Occipital lobe (tissue), 3 donors: ENCODE measurements at places on chromosomes 3 and 15. TPM values are rescaled to one million over a fixed set of nuclear protein-coding genes. Genes with fewer than 3 reads are reported as not detected.

DNA sequence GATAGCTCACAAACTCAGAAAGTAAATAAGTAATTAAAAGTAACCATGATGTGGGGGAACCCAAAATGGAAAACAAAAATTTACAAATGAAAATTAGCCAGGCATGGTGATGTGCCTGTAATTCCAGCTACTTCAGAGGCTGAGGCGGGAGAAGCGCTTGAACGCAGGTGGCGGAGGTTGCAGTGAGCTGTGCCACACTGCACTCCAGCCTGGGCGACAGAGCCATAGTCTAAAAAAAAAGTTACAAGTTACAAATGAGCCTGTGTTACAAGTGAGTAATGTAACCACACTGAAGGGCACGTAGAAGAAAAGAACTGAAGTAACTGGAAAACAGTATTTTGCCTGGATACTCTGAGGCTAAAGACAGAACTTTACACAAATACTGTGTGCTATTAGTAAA is 11.3 kb downstream of the EXOSC7 start:
- no peak for DNase-seq

- DNase-seq = no peak
Measured at GRCh38 chr3:174775603-174776002, 83.5 kb upstream of the NAALADL2 start.

DNA sequence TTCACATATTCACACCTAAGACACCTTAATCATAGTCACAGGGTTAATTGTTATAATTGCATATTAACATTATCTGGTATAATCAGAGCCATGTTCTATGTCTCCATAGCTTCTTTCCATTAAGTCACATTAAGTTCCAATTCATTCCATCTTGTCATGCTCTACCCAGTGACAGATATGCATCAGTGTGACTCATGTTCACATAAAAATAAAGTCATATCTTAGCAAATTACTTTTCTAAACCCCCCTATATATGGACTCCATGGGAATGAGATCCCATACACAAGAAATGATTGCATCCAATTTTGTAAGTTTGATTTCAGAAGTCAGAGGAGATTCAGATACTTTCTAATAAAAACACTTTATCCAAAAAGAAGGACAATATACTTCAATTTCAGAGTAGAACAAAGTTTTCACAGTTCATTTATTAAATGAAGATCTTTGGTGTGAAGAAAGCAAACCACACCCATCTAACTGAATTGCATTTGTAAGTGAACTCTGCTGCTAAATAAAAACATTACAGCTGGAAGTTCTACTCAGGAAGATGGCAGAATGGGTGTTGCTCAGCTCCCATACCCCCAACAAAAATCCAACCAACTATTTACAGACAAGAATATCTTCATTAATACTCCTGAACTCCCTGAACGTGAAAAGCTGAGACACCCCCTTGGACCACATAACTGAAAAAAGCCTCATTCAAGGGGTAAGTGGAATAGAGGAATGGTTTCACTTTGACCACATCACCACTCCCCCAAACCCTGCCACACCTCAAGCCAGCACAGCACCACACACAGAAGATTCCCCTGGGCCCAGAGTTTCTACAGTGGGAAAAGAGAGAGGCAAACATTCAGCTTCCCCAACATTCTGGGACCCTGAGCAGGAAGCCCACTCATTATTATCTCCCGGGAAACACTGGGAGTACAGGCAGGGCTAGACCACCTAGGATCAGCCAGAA is 27.6 kb downstream of the THBS1 start:
- DNase-seq = no peak

DNA sequence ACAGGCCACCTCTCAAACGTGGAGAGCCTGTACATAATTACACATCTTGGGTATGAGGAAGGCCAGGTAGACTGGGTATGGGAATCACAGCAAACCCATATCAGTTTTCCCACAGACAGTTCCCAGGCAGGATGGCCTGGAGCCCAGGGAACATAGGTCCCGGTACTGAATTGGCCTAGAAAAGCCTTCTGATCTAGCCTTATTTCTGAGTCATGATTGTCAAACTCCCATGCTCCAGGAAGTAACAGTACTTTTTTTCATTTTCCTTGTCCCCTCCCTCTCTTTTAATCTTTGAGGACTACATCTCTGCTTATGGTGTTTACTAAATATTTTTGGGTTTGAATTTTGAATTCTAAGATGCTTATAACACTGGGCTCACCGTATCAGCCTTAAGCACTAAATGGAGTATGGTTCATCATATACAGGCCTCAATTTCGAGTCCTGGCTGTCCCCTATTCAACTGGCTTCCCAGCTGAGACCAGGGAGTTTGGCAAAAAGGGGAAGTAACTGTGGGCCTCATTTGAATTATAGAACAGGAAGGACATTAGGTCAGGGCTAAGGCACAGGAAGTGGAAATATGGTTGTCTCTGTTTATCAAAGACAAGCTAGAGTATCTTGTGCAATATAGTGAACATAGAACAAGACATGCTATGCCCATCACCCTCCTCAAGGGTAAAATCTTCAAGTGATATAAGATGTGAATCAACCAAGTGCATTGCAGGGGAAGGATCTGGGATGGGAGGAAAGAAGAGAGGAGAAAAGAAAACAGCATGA is 494.6 kb downstream of the NTRK3 start:
- no peak for DNase-seq

- DNase-seq = no peak
Measured at GRCh38 chr3:171164067-171164465, 137.5 kb upstream of the SLC2A2 start.

DNA sequence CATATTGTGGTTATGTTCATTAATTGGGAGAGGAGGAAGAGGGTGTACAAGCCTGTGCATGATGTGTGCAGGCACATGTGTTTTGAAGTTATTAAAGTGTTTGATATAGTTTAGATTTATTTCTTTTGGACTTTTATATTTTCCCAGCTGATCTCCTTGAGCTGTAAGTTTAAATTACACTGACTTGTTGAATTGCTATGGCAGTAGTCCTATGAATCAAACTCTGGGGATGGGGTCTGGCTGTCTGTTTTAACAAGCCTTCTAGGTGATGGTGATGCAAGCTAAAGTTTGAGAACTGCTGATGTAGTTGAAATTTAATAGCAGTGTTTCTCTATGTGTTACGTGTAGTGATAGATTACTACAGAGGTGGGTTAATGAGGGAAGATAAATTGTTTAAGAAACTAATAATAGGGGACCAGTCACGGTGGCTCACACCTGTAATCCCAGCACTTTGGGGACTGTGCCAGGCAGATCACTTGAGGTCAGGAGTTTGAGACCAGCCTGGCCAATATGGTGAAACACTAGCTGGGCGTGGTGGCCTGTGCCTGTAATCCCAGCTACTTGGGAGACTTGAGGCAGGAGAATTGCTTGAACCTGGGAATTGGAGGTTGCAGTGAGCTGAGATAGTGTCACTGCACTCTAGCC is 7.0 kb downstream of the ARIH1 start:
- no peak for DNase-seq

The ENTPD3 gene
- total RNA-seq = 1.6 TPM

GRCh38 chr3:22960105-22960984 is 242.8 kb upstream of the UBE2E2 start:
- no peak for DNase-seq

- DNase-seq = no peak
Measured at GRCh38 chr3:61032991-61033390, 218.3 kb downstream of the FHIT start.

The SCAMP5 gene
- total RNA-seq = 51.3 TPM

The PP2D1 gene
- total RNA-seq = not detected

The CHAC1 gene
- total RNA-seq = 4.2 TPM

DNA sequence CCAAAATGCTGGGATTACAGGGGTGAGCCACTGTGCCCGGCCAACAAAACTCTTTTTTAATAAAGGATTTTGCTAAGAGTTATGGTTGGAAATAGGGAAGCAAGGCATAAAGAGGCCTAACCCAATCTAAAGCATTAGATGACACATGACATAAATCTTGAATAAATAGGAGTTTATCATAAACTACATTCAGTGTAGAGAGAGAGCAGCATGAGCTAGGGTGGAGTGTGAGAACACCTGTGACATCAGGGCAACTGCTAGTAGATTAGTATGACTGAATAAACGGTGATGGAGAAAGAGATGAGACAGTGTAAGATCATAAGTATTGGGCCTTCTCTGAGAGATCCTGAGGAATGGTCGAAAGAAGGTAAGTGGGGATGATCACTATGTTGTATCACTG is 63.7 kb downstream of the DPPA2 start:
- no peak for DNase-seq

The IGDCC3 gene
- total RNA-seq = 7.6 TPM

GRCh38 chr3:160448845-160449635 is 546 bp downstream of the TRIM59 start:
- no peak for DNase-seq

The GABRB3 gene
- 124 TPM for total RNA-seq

- DNase-seq = no peak
Measured at GRCh38 chr3:120652281-120652680, 29.8 kb downstream of the HGD start.

- DNase-seq = no peak
Measured at GRCh38 chr3:188860147-188860546, 311.6 kb upstream of the TPRG1 start.

GRCh38 chr15:69323893-69324430 is 25.2 kb downstream of the PAQR5 start:
- no peak for DNase-seq

The TMCO5A gene
- not detected for total RNA-seq

DNA sequence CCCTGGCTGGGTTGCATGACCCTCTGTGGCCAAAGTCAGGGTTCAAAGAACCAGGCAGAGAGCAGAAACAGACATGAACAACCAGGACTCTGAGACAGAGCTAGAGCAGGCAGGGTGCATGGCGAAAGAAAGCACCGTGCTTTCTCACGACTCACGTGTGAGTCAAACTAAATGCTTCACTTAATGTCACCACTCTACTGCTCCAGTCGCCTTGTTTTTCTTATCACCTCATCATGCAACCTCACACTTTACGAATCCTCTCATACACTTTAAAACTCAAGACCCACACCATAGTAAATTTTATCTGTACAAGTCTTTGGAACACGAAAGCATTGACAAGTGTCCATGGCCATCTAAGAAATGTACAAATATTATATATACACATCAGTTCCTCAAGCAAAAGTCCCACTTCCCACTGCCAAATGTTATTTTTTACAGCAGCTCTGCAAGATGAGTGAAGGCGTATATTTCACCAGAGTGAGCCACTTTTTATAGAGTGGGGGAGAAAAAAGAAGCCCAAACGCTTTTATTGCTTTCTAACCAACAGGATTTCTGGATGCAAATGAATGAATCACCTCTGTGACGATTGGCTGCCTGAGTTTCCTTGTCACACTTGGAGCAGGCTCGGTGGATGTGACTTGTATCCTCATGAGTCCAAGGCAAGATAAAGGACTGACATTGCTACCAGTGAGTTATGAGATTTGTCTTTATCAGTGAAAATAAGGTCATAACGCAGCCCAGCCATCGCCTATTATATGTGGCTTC is 16.0 kb upstream of the MEGF11 start:
- peak; percentile 30 for DNase-seq

- DNase-seq = no peak
Measured at GRCh38 chr15:37818152-37818677, 116.2 kb upstream of the TMCO5A start.

GRCh38 chr3:47385796-47386195 is 5.0 kb downstream of the PTPN23 start:
- DNase-seq = no peak

DNA sequence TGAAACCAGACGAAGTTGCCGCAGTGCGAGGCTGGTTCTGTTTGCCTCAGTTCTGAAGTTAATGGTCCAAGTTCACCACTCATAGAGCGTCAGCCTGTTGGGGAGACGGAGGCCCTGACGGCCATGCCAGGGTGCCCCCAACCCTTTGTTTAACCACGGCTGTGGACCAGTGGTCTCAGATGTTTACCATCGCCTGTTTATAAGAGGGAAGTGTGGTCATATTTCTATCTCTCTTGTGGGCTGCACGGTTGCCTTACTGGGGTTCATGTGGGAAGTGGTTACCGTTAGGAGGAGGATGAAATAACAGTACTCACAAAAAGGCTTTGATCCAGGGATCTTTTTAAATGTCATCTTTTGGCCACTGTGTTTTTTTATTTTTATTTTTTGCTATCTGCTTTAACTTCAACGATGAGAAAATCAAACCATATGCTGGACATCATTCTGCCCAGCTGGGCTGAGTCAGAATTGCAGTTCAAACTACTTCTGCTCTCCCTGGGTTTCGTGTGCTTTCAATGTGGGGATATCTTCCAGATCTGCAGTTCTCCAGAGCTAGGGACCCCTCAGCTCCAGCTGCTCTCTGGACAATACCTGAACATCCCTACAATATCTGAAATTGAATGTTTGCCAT is 17.8 kb downstream of the SMAD3 start:
- no peak for DNase-seq

The COL8A1 gene
- 0.62 TPM for total RNA-seq

- no peak for DNase-seq
Measured at GRCh38 chr3:29695643-29696198, 414.9 kb downstream of the RBMS3 start.

- no peak for DNase-seq
Measured at GRCh38 chr15:57923306-57923705, 142.2 kb downstream of the ALDH1A2 start.

- no peak for DNase-seq
Measured at GRCh38 chr3:105243076-105243475, 123.6 kb upstream of the ALCAM start.

- peak; percentile 21 for DNase-seq
Measured at GRCh38 chr3:47571391-47572175, 7.1 kb downstream of the CSPG5 start.

DNA sequence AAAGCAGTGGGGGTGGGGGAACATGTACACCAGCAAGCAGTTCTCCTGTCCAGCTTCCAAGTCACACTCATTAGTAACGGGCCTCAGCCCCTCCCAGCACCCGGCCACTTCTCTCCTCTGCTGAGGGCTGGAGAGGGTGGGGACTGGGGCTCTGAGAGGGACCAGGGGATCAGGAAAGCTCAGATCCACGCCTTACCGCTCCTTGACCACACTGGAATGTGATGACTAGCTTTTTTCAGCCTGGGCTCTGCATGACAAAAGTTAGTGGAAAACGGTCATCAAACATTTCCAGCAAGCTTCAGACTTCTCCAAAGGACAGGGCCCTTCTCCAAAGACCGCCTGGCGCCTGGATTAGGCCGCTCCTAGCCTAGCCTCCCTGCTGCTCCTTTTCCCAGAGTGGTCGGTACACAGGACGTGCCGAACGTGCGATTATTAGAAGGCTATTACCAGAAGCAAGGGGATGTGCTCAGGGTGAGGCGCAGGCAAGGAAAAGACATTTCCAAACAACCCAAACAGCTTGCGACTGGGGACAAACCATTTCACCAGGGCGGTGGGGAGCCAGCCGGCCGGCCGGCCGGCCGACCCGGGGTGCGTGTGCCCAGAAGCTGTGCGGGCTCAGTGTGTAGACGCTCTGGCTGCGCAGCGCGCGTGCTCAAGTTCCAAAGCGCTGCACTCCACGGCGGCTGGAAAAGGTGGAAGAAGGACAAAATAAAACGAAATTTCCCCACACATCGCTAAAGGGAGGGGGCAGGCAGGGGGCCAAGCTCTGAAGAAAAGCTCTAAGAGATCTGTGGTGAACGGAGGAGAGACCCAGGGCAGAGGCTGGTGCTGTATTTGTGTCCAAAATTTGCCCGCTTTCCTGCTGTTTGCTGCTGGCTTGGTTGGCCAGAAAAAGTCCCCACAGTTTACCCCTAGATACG is 51.0 kb upstream of the SSR3 start:
- no peak for DNase-seq

- DNase-seq = no peak
Measured at GRCh38 chr3:124542214-124542869, 187.9 kb upstream of the UMPS start.

- DNase-seq = no peak
Measured at GRCh38 chr3:106093616-106094015, 224.8 kb upstream of the CBLB start.
